PC-9 (cell line): ENCODE measurements at places on chromosomes 16 and 17. TPM values are rescaled to one million over a fixed set of nuclear protein-coding genes. Genes with fewer than 3 reads are reported as not detected.

The RDM1 gene
- 14.5 and 15.5 TPM in 2 replicates for total RNA-seq

The IRX3 gene
- 13.1 and 16.0 TPM in 2 replicates for total RNA-seq

The PSME3IP1 gene
- 92.4 and 121 TPM in 2 replicates for total RNA-seq

The KRTAP1-1 gene
- total RNA-seq = not detected in 2 replicates

The USH1G gene
- total RNA-seq = 0.22 and 0.28 TPM in 2 replicates

The KRT26 gene
- total RNA-seq = not detected in 2 replicates

The RAB26 gene
- total RNA-seq = 29.5 and 31.3 TPM in 2 replicates

GRCh38 chr17:77441130-77441920, 300.6 kb downstream of the SEC14L1 start:
- H3K36me3 ChIP-seq = no peaks in the 10 kb centered on the region
- H3K4me1 ChIP-seq = no peaks in the 10 kb centered on the region
- H3K27ac ChIP-seq = no peak overlapping the region
- DNase-seq = no peak
- H3K27me3 ChIP-seq = no peaks in the 10 kb centered on the region
- no peak overlapping the region for H3K4me3 ChIP-seq

GRCh38 chr16:78780808-78781207, 681.4 kb downstream of the WWOX start:
- DNase-seq = no peak
- no peak overlapping the region for H3K4me3 ChIP-seq
- H3K4me1 ChIP-seq = no peaks in the 10 kb centered on the region
- no peaks in the 10 kb centered on the region for H3K36me3 ChIP-seq
- H3K27ac ChIP-seq = no peak overlapping the region

DNA sequence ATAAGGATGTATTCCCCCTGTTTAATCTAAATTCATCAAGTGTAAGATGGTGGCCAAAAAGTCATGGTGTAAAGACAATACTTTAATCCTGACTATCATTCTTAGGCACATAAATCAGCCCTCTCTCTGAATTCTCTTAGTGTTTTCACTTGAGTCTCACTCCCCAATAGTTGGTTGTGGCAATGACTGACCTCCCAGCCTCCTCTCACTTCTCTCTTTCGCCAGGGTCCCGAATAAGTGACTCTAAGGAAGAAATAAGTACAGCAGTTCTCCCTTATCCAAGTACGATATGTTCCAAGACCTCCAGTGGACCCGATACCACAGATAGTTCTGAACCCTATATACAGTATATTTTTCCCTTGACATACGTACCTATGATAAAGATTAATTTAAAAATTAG, 335.3 kb downstream of the MAF start:
- DNase-seq = no peak
- H3K4me1 ChIP-seq = no peaks in the 10 kb centered on the region
- no peak overlapping the region for H3K4me3 ChIP-seq
- H3K27ac ChIP-seq = no peak overlapping the region
- no peaks in the 10 kb centered on the region for H3K36me3 ChIP-seq

- H3K27ac ChIP-seq = no peak overlapping the region
- H3K36me3 ChIP-seq = no peaks in the 10 kb centered on the region
- H3K27me3 ChIP-seq = peaks cover 11% of the 10 kb centered on the region
- H3K4me1 ChIP-seq = no peaks in the 10 kb centered on the region; the same call in 1 of the 2 replicates
- H3K4me3 ChIP-seq = no peak overlapping the region
- DNase-seq = no peak
Measured at GRCh38 chr17:33874617-33875060, 380.4 kb upstream of the CCL2 start.

DNA sequence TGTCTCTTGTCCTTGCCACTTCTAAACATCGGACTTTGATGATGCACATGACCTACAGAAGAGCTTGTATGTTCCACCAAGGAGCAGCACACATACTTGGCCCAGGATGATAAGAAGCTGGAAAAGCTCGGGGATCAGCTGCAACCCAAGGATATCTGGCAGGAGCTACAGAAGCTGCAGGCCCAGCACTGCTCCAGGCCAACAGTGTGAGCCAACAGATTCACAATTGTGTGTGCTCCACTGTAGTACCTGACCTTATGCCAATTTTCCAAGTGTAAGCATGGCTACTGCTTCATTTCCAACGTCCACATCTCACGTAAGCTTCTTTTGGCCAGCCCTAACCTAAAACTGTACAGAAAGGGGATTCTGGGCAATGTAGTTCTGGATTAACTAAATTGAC, 83.4 kb downstream of the COX10 start:
- H3K27ac ChIP-seq = no peak overlapping the region
- no peak for DNase-seq
- no peaks in the 10 kb centered on the region for H3K27me3 ChIP-seq
- H3K4me3 ChIP-seq = no peak overlapping the region

DNA sequence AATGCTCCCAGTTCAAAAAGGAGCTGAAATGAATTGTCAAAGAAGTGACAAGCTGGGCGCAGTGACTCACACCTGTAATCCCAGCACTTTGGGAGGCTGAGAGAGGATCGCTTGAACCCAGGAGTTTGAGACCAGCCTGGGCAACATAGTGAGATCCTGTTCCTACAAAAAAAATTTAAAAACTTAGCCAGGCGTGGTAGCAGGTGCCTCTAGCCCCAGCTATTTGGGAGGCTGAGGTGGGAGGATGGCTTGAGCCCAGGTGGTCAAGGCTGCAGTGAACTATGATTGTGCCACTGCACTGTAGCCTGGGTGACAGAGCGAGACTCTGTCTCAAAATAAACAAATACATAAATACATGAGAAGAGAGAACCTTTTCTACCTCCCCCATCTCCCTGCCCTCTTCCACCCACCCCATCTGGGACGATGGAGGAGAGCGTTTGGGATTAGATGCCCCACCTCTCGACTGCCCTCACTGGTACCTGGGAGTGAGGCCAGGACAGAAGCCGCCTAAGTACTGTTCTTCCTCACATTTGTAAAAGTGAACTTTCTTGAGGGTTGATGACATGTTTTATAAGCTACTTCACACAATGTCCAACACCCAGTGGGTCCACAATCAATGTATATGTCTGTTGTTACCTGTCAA, 2.4 kb downstream of the IL4R start:
- H3K4me3 ChIP-seq = peak overlapping the region; percentile 11; the same call in 1 of the 2 replicates
- H3K27ac ChIP-seq = peak overlapping the region; percentile 98
- peaks cover 72% of the 10 kb centered on the region for H3K4me1 ChIP-seq
- H3K27me3 ChIP-seq = no peaks in the 10 kb centered on the region

GRCh38 chr17:69815406-69815805, 259.6 kb upstream of the KCNJ16 start:
- H3K4me3 ChIP-seq = no peak overlapping the region
- no peak for DNase-seq
- H3K27ac ChIP-seq = no peak overlapping the region
- no peaks in the 10 kb centered on the region for H3K27me3 ChIP-seq
- H3K36me3 ChIP-seq = no peaks in the 10 kb centered on the region

GRCh38 chr17:77774182-77774581, 184.3 kb upstream of the TNRC6C start:
- H3K27ac ChIP-seq = no peak overlapping the region
- no peak overlapping the region for H3K4me3 ChIP-seq
- DNase-seq = no peak
- H3K4me1 ChIP-seq = no peaks in the 10 kb centered on the region
- peaks cover 45% of the 10 kb centered on the region for H3K27me3 ChIP-seq
- no peaks in the 10 kb centered on the region for H3K36me3 ChIP-seq

GRCh38 chr17:72592967-72593325, 472.1 kb downstream of the SOX9 start:
- no peak for DNase-seq
- no peak overlapping the region for H3K27ac ChIP-seq
- no peak overlapping the region for H3K4me3 ChIP-seq
- H3K27me3 ChIP-seq = no peaks in the 10 kb centered on the region
- no peaks in the 10 kb centered on the region for H3K36me3 ChIP-seq

GRCh38 chr17:13787636-13788035, 185.9 kb upstream of the HS3ST3A1 start:
- no peaks in the 10 kb centered on the region for H3K27me3 ChIP-seq
- H3K4me1 ChIP-seq = no peaks in the 10 kb centered on the region
- H3K36me3 ChIP-seq = no peaks in the 10 kb centered on the region
- no peak overlapping the region for H3K4me3 ChIP-seq
